ENCODE measurements at places on chromosomes 7 and 10.
A peak's percentile ranks its signal among the peaks of the same experiment; 100 is the strongest.

DNA sequence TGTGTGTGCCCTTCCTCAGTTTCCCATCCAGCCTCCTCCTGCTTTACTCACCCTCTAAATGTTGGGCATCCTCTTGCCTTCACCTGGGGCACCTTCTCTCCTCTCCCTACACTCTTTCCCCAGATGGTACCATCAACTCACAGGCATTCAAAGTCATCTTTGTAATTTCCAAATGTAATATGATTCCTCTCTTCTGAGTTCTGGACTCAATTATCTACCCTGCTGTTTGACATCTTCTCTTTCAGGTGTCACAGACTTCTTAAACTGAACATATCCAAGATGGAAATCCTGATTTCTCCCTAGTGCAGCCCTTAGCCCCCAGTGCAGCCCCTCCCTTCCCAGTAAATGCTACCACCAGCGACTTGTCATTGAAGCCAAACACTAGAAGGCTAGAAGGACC, 422.8 kb downstream of the KCNMA1 start:
- no peak for DNase-seq

DNA sequence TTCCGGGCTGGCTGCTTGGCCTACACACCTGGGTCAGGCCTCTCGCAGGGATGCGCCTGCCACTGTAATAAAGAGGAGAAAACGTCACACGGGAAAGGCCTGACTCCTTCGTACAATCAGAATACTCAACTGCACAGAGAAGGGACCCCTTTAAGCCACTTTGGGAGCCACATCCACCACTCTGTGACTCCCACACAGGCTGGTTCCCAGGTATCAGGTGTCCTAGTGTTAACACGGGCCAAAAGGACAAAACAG, 5.8 kb upstream of the ZNF736 start:
- DNase-seq: no peak

DNA sequence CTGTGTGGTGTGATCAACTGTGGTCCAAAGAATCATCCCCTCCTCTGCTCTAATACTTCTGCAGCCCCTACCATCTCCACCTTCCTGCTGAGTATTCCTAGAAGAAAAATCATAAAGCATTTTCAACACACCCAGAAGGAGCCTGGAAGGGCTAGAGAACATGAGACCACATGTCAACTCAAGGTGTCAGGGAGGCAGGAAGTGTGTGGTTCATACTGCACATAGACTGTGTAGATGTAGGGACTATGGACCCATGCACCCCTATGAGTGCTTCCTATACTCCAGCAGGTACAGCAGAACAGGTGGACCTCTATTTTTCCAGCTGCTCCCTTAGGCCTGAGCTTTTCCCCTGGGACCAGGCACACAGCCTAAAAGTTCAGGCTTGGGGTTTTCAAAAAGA, 2.6 kb upstream of the ZNF746 start:
- no peak for DNase-seq

DNA sequence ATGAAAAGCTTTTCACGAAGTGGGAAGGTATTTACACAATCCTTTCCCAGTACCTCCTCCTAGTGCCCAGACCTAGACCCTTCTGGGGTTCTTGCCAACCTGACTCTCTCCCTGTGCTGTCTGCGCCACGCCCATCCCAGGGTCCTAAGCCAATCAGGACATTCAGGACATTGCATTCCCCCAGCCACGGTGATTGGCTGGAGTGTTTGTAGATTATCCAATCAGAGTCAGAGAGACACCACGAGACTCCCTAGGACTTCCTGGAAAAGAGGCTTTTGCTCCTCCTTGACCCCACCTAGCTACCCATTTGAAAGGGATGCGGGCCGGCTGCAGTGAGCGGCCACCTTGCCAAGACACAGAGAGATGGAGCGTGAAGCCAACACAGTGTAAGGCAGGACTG, 3.5 kb upstream of the GDF2 start:
- DNase-seq: no peak

GRCh38 chr7:5070206-5070605, 24.5 kb downstream of the RBAK start:
- DNase-seq: no peak

DNA sequence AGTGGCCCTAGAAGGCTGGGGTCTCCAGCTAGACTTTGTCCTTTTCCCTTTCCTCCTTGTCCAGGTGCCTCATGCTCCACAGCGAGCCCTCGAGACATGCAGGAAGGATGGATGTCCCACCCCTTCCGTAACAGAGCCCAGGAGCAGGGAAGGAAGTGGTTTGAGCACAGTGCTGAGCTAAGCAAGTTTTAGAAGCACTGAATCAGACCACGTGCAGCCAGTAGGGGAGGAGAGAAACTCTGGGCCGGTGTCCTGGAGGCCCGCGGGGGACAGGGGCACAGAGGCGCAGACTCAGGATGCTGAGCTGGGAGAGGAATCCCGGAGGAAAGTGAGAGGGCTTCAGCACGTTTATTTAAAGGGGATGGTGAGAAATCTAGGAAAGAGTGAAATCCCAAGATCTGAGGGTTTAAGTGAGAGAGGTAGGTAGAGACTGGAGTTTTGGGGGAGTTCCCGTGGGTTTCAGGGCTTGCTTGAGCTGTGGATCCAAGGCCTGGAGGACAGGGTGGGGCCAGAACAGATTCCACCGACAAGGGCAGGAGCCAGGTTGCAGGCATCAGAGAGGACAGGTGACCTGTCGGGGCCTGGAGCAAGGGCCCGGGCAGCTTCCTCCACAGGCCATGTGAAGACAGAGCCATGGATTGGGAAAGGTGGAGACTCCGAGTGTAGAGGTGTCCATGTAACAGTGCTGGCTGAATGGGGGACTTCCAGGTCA, 4.4 kb upstream of the IRF5 start:
- no peak for DNase-seq

DNA sequence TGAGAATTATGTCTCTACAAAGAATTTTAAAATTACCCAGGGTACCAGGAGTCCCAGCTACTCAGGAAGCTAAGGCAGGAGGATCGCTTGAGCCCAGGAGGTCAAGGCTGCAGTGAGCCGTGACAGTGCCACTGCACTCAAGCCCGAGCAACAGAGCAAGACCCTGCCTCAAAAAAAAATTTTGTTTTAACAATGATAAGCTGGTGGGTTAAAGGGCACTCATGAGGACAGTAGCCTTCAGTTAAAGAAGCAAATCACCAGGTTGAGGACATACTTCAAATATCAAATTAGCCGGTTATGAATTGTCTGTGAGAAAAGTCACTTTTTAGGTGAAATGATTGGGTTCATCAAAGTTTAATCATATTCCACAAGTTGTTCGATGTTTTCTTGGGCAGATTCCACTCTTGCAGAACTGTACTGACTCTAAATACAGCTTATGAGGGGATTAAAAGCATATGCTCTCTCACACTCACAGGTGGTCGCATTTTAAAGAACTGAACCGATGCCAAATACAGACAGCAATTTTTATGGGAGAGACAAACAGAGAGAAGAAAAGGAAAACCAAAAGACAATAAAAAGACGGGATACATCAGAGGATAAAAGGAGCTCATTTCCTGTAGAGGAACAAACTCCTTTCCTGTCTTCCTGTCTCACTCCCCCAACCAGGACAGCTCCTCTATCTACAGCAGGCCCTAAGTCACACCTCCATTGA, 582.8 kb upstream of the NRP1 start:
- DNase-seq: no peak

- DNase-seq: peak; percentile 84
Observed at GRCh38 chr7:55133630-55134358, 115.0 kb downstream of the EGFR start.

Data from SHP77 treated with DMSO at 0.1 percent for 48 hours (cell line).